ENCODE measurements at places on chromosomes 1 and 21. TPM values are rescaled to one million over a fixed set of nuclear protein-coding genes. Genes with fewer than 3 reads are reported as not detected.

Gene KLHDC9
- total RNA-seq, result 7.0 TPM

Gene POU2F1
- 62.5 TPM for total RNA-seq

GRCh38 chr1:43819357-43819756, 112.0 kb downstream of the ST3GAL3 start:
- no peaks in the 10 kb centered on the region for H3K27me3 ChIP-seq
- H3K36me3 ChIP-seq, result peaks cover 30% of the 10 kb centered on the region
- H3K4me1 ChIP-seq, result peaks cover 3% of the 10 kb centered on the region
- H3K27ac ChIP-seq, result no peak overlapping the region

DNA sequence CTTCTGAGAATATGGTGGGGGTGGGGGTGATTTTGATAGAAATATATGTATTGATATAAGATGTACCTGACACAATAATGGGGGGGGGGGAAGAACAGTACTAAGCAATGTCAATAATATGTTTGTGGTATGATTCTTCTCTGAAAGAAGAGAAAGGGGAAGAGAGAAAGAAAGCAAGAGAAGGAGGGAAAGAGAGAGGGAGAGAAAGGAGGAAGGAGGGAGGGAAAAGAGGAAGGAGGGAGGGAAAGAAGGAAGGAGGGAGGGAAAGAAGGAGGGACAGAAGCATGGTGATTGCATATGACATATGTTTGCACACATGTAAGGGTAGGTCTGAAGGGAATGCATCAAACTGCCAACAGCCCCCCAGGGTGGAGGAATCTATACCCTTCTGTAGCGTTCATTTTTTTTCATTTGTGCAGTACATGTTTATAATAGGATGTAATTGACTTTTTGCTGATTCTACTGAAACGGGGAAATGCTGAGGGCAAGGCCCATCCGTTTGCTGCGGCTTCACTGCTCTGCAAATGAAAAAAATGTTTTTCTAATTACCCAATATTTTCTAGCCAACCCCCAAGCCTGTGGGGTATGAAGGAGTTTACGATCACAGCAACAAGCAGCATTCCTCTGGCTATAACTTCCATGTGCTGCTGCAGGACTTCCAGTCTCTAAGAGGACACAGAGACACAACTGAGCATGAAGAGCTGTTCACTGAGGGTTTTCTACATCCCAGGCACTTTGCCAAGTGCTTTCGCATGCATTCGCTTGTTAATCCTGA, 119.3 kb upstream of the ZC3H12A start:
- no peaks in the 10 kb centered on the region for H3K4me1 ChIP-seq
- no peaks in the 10 kb centered on the region for H3K36me3 ChIP-seq
- no peak for DNase-seq
- no peaks in the 10 kb centered on the region for H3K27me3 ChIP-seq
- H3K4me3 ChIP-seq, result no peak overlapping the region
- no peak overlapping the region for H3K27ac ChIP-seq

- H3K4me3 ChIP-seq, result no peak overlapping the region
- peaks cover 2% of the 10 kb centered on the region for H3K4me1 ChIP-seq
- H3K27me3 ChIP-seq, result no peaks in the 10 kb centered on the region
- DNase-seq, result peak; percentile 78
- no peak overlapping the region for H3K27ac ChIP-seq
These were observed 109.4 kb downstream of the GIPC2 start for GRCh38 chr1:78155121-78155520.

- H3K4me3 ChIP-seq, result no peak overlapping the region
- H3K36me3 ChIP-seq, result no peaks in the 10 kb centered on the region
- H3K27me3 ChIP-seq, result no peaks in the 10 kb centered on the region
- no peaks in the 10 kb centered on the region for H3K4me1 ChIP-seq
- DNase-seq, result no peak
These were observed 51.1 kb upstream of the NEK2 start for GRCh38 chr1:211726467-211726995.

GRCh38 chr1:18126616-18127015, 19.0 kb downstream of the IGSF21 start:
- no peaks in the 10 kb centered on the region for H3K27me3 ChIP-seq
- DNase-seq, result no peak
- no peak overlapping the region for H3K4me3 ChIP-seq
- H3K4me1 ChIP-seq, result no peaks in the 10 kb centered on the region
- H3K36me3 ChIP-seq, result no peaks in the 10 kb centered on the region

Gene KISS1
- 0.59 TPM for total RNA-seq

Gene RIPPLY3
- 1.7 TPM for total RNA-seq

Gene ARHGEF16
- total RNA-seq, result 48.1 TPM

DNA sequence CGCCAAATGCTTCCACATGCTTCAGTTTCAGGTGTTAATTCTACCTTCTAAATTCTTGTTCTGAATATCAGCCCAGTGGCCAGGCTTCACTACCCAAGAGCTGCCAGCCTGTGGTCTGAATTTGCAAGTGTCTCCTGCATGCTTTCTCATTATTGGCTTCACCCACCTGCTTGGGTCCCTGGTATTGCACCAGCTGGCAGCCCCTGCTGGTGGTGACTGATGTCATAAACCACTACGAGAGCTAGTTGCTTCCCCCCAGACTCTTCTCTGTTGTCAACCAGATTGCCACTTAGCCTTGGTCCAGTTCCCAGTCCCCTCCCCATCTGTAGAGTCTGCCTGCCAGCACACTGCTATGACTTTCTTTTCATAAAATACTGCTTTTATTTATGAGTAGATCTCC, 197.7 kb upstream of the DUSP10 start:
- H3K27ac ChIP-seq, result no peak overlapping the region
- no peak for DNase-seq
- H3K4me3 ChIP-seq, result no peak overlapping the region
- H3K27me3 ChIP-seq, result no peaks in the 10 kb centered on the region

Gene F5
- total RNA-seq, result 0.04 TPM

GRCh38 chr1:206898089-206898914, 1.1 kb downstream of the IL24 start:
- H3K36me3 ChIP-seq, result no peaks in the 10 kb centered on the region
- H3K27me3 ChIP-seq, result no peaks in the 10 kb centered on the region
- H3K4me3 ChIP-seq, result no peak overlapping the region
- no peaks in the 10 kb centered on the region for H3K4me1 ChIP-seq
- H3K27ac ChIP-seq, result no peak overlapping the region

DNA sequence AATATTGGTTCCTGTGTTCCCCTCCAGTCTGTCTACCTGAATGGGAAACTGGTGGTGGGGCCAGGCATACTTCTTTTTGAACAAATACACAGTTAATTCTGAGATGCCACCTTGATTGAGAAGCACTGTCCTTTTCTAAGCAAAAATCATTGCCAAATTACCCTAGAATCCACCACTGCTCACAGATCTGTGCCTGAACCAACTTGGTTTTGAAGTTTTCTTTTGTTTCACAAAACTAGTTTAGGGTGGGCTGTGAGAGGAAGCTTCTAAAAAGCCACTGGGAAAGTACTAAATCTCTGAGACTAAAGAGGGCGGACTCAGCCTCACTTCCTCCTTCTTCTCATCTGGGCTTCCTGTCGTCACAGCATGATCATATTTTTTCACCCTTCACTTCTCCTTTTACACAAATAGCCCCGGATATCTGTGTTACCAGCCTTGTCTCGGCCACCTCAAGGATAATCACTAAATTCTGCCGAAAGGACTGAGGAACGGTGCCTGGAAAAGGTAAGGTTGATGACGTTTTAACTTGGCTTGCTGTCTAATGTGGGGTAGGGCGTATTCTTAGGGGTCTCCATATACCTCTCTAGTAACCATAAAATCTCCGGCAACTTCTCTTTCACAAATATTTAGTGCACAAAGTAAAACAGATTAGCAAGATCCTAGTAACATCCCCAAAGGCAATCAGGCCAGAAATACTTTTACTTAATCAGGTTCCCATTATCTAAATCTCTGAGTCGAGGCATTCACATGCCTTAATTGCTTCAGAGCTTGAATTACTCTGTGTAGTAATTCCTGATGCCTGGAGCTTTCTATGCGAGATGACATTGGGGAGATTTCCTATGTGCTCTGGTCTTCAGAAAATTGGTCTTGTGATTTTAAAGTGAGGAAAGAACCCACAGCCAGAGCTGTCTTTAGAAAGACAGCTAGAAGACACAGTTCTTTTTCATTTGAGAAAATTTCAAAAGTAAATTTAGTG, at the start of gene CD53:
Gene CD53 (plus strand): TSS at position 404 of the 976 bp plus-strand sequence. CDS start 18,261 bp downstream, outside the sequence.
- no peak within 1 kb of the TSS for H3K27ac ChIP-seq
- H3K36me3 ChIP-seq, result no peaks in the 10 kb centered on the region
- H3K27me3 ChIP-seq, result no peaks in the 10 kb centered on the region
- no peak within 1 kb of the TSS for H3K4me3 ChIP-seq
- no peak for DNase-seq

DNA sequence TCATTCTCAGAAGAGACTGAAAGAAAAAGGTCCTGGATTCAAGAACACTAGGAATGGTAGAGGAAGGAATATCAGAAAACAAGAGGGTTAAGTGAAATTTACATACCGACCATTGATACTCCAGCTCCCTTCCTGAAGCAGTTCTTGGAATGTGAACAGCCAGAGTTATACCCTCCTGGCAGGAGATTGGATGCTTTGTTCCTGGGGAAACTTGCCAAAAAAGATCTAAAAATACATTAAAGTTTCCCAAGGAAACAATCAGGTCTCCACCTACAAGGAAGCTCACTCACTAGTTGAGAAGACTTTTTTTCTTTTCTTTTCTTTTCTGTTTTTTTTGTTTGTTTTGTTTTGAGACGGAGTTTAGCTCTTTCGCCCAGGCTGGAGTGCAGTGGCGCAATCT, 91.1 kb downstream of the HLX start:
- no peak for DNase-seq
- H3K4me3 ChIP-seq, result no peak overlapping the region
- no peak overlapping the region for H3K27ac ChIP-seq
- no peaks in the 10 kb centered on the region for H3K36me3 ChIP-seq
- H3K4me1 ChIP-seq, result no peaks in the 10 kb centered on the region

GRCh38 chr1:44505210-44505993, 100.3 kb downstream of the RNF220 start:
- no peaks in the 10 kb centered on the region for H3K36me3 ChIP-seq
- no peak for DNase-seq
- H3K27me3 ChIP-seq, result no peaks in the 10 kb centered on the region
- H3K4me1 ChIP-seq, result peaks cover 12% of the 10 kb centered on the region

DNA sequence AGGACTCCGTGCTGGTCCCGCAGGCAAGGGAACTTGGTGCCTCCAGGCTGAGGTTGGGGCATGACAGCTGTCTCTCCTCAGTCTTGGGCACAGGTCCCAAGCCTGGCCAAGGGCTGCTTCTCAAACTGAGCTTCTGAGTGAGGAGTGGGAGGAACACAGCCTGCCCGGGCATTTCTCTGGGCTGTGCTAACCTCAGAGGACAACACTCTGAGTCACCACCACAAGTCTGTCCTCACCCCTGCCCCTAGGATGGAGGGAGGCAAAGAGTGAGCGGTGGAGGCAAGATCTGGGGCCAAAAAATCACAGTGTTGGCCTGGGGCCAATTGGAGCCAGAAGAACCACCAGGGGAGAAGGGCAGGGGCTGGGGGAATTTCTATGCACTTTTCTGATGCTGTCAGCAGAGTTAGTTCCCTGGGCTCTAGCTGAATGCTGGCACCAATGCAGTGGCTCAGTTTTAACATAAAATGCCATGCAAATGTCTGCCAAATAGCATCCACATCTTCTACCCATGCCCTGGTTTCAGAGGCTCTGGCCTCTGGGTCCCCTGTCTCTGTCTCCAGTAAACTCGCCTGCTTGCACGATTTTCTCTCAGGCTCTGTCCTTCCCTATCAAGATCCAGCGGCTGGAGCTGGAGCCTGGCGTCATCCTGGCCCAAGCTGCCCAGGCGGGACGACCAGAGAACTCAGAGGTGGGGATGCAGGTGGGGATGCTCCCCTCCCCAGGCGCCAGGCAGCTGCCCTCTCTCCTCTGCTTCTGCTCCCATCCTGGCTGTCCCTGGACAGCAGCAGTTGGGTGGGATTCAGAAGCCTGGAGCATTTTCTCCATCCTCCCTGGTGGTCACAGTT, 11.0 kb upstream of the CDK18 start:
- H3K27ac ChIP-seq, result no peak overlapping the region
- H3K4me3 ChIP-seq, result no peak overlapping the region
- no peak for DNase-seq
- peaks cover 2% of the 10 kb centered on the region for H3K36me3 ChIP-seq

Gene KPRP
- total RNA-seq, result not detected

Gene GALNT2
- 57.6 TPM for total RNA-seq

DNA sequence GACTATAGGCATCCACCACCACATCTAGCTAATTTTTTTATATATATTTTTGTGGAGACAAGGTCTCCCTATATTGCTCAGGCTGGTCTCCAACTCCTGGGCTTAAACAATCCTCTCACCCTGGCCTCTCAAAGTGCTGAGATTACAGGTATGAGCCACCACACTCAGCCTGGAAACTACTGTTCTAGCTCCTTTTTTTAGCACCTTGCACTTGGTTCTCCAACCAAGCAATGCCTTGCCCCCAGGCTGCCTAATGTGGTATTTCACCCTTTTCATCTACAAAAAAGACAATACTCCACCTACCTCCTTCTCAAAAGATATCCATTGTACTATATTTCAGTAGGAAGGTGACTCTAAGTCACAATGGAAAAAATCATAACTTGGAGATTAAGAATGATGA, 6.7 kb downstream of the ARNT start:
- no peak overlapping the region for H3K4me3 ChIP-seq
- DNase-seq, result no peak
- no peaks in the 10 kb centered on the region for H3K27me3 ChIP-seq

Gene HRNR
- not detected for total RNA-seq
